Stomach (tissue), 19 donors: ENCODE measurements at places on chromosomes 1 and 21.

DNA sequence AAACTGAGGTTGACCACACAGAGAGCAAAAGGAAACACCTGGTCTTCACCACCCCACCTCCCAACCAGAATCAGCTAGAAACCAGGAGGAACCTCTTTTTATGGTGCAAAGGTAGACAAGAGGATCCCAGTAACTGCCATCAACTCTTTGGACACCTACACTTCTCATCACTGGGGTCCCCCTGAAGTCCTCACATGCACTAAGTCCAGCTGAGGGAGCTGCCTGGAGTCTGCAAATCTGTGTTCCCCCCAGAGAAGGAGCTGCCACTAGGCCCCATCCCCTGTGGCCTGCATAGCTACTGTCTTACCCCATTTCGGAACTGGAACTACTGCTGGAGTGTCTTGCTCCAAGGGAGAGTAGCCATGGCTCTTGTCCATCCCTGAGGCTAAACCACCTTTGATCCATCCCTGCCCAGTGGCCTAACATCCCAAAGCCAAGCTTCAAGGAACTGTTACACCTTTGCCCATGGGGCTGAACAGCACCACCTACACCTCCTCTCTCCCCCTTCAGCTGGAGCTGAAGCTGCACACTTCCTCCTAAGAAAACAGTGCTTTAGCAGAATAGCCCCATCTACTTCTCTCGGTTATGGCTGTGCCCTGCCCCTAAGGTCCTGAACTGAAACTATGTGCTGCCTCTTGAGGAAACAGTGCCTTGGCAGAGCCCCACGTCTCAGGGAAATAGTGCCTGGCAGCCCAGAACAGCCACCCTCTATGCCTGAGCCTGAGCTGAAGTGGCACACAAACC lies 85.4 kb upstream of the CD53 start:
- H3K4me3 ChIP-seq, result no peak overlapping the region
- peaks cover 20% of the 10 kb centered on the region for H3K27me3 ChIP-seq
- H3K4me1 ChIP-seq, result no peaks in the 10 kb centered on the region

GRCh38 chr21:20802631-20803260 lies 195.5 kb upstream of the NCAM2 start:
- no peak for DNase-seq
- no peak overlapping the region for H3K4me3 ChIP-seq
- no peaks in the 10 kb centered on the region for H3K27me3 ChIP-seq
- no peak overlapping the region for H3K27ac ChIP-seq
- no peaks in the 10 kb centered on the region for H3K4me1 ChIP-seq
- no peaks in the 10 kb centered on the region for H3K36me3 ChIP-seq

DNA sequence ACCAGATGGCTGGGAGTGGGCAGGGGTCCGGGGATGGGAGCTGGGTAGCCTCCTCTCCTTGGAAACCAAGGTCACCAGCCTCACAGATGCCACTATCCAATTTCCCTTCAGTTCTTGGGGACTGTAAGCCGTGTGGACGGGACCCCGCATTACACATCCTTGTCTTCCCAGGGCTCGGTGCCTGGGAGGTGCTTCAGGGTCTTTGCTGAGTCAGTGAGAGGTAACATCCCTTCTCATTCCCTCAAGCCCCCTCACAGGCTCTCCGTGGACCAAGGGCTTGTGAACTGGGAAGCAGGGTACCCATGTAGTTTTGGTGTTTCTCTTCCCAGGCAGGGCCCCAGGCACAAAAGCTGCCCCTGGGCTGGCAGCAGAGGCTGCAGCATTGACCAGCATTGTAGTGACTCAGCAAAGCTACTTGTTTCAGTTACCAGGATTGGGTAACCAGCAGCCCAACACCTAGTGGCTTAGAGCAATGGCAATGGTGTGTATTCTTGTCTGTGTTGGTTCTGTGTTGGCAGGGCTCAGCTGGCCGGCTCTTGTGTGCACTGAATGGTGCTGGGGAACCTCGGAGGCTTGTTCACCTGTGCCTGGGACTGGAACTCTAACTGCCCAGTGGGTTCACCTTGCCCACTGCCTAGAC lies 24.6 kb upstream of the PCBP3 start:
- no peak overlapping the region for H3K27ac ChIP-seq
- H3K4me1 ChIP-seq, result no peaks in the 10 kb centered on the region
- no peak for DNase-seq
- H3K27me3 ChIP-seq, result peaks cover 27% of the 10 kb centered on the region

DNA sequence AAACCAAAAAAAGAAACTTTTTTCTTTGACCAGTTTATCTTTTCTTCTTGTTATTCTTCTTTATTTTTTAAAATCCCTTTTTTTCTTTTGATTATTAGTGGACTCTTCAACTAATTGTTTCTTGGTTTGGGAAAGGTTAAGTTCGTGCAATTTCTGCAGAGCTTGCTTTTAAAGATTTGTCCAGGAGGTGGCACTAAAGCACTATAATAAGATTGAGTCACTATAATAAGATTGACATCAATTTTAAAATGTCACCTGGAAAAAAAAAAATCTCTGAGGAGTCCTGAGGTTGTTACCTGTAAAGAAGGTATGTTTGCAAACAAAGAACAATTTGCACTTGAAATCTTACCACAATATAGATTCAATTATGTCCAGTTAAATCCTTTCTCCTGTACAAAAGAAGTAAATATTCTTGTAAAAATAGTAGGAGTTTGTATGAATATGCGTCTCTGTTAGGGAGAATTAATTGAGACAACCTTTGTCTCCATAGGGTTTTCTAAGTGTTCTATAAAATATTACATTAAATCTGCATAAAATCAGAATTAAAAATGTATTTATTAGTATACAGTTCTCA lies 166.7 kb downstream of the ADGRL4 start:
- H3K4me1 ChIP-seq, result peaks cover 10% of the 10 kb centered on the region
- no peaks in the 10 kb centered on the region for H3K36me3 ChIP-seq
- no peaks in the 10 kb centered on the region for H3K27me3 ChIP-seq
- DNase-seq, result peak; percentile 71
- no peak overlapping the region for H3K27ac ChIP-seq
- no peak overlapping the region for H3K4me3 ChIP-seq

- peaks cover 10% of the 10 kb centered on the region for H3K27me3 ChIP-seq
- no peaks in the 10 kb centered on the region for H3K36me3 ChIP-seq
Observed at GRCh38 chr1:99265124-99265523, 832 bp downstream of the PLPPR4 start.

GRCh38 chr1:7643530-7643929 lies 127.6 kb upstream of the VAMP3 start:
- no peak overlapping the region for H3K4me3 ChIP-seq
- no peak for DNase-seq
- no peak overlapping the region for H3K27ac ChIP-seq
- H3K36me3 ChIP-seq, result no peaks in the 10 kb centered on the region
- H3K27me3 ChIP-seq, result no peaks in the 10 kb centered on the region

GRCh38 chr1:94979656-94980581 lies 53.0 kb upstream of the CNN3 start:
- no peak for DNase-seq
- H3K36me3 ChIP-seq, result no peaks in the 10 kb centered on the region
- peak overlapping the region; percentile 31 for H3K27ac ChIP-seq
- H3K27me3 ChIP-seq, result no peaks in the 10 kb centered on the region
- no peak overlapping the region for H3K4me3 ChIP-seq

DNA sequence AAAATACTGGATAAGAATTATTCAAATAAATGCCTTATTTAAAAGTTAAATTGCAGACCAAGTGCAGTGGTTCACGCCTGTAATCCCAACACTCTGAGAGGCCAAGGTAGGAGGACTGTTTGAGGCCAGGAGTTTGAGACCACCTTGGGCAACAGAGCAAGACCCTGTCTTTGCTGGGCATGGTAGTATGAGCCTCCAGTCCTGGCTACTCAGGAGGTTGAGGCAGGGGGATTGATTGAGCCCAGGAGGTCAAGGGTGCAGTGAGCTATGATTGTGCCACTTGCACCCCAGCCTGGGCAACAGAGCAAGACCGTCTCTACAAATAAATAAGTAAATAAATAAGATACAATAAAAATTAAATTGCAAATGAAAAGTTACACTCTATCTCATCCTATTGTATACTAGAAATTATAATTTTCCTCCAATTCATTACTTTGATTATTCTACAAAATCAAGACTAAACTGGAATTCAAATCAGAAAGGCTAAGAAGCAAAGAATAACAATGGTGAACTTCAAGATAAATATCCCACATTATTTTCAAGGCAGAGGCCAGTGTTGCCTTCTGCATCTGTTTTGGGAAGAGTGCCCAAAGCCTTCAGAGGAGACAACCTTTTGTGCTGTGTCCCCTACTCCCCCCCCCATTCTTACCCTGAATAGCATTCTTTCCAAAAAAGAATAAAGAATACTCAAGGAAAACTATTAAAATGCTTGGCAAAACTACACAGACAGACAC lies 73.3 kb upstream of the IRF2BP2 start:
- no peaks in the 10 kb centered on the region for H3K27me3 ChIP-seq
- peaks cover 14% of the 10 kb centered on the region for H3K4me1 ChIP-seq
- no peak overlapping the region for H3K4me3 ChIP-seq
- no peak for DNase-seq
- no peak overlapping the region for H3K27ac ChIP-seq

GRCh38 chr1:48055876-48056764 lies 58.9 kb upstream of the TRABD2B start:
- H3K4me1 ChIP-seq, result no peaks in the 10 kb centered on the region
- peaks cover 18% of the 10 kb centered on the region for H3K27me3 ChIP-seq
- H3K36me3 ChIP-seq, result no peaks in the 10 kb centered on the region
- DNase-seq, result no peak
- H3K27ac ChIP-seq, result no peak overlapping the region
- H3K4me3 ChIP-seq, result no peak overlapping the region

- DNase-seq, result peak; percentile 29
- no peaks in the 10 kb centered on the region for H3K27me3 ChIP-seq
- peak overlapping the region; percentile 14 for H3K27ac ChIP-seq
- H3K4me3 ChIP-seq, result no peak overlapping the region
- peaks cover 10% of the 10 kb centered on the region for H3K4me1 ChIP-seq
Observed at GRCh38 chr1:226778657-226779058, 39.6 kb upstream of the ITPKB start.

DNA sequence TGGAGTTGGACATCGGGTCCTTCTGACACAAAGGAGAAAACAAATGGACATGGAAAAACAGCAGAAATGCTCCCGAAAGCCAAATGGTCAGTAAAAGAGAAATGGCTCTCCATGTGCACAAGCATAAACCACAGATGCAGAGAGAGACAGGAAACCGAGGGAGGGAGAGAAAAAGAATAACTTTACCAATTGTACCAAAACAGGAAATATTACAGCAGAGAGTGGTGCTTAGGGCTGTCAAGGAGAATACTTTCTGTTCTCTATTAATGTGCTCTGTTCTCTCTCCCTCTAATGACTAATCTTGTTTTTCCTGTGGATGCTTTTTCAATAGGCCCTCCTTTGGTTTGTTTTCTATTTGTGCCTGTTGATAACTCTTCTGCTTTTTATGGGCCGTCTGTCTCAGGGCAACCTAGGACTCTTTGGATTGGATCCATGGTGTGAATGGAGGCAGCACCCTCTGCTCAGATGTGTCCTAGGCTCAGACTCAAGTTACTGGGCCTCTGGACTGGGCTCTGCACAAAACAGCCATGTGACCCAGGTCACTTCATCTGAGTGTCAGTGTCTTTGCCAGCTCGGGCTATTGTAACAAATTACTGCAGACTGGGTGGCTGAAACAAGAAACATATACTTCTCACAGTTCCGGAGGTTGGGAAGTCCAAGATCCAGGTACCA lies 663.0 kb downstream of the NPHP4 start:
- DNase-seq, result no peak
- no peak overlapping the region for H3K4me3 ChIP-seq
- H3K4me1 ChIP-seq, result no peaks in the 10 kb centered on the region
- H3K27me3 ChIP-seq, result peaks cover 23% of the 10 kb centered on the region

DNA sequence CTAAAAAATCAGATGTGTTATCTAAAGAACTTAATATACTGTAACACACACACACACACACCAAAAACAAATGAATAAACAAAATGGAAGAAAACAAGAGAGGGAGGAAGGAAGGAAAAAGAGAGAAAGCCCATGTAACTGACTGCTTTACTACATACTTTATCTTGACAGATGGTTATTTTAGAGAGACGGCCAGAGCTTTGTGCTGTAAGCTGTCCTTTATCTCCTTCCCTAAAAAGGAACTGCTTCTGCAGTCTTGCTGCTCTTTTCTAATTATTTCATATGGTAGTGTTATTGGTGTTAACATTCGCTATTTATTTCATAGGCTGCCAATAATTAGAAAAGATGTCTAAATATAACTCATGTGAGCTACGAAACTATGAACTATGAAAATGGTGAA lies 1384.6 kb downstream of the MRPL39 start:
- no peaks in the 10 kb centered on the region for H3K27me3 ChIP-seq
- H3K4me3 ChIP-seq, result no peak overlapping the region
- no peaks in the 10 kb centered on the region for H3K36me3 ChIP-seq
- no peak overlapping the region for H3K27ac ChIP-seq
- H3K4me1 ChIP-seq, result no peaks in the 10 kb centered on the region
- DNase-seq, result no peak

DNA sequence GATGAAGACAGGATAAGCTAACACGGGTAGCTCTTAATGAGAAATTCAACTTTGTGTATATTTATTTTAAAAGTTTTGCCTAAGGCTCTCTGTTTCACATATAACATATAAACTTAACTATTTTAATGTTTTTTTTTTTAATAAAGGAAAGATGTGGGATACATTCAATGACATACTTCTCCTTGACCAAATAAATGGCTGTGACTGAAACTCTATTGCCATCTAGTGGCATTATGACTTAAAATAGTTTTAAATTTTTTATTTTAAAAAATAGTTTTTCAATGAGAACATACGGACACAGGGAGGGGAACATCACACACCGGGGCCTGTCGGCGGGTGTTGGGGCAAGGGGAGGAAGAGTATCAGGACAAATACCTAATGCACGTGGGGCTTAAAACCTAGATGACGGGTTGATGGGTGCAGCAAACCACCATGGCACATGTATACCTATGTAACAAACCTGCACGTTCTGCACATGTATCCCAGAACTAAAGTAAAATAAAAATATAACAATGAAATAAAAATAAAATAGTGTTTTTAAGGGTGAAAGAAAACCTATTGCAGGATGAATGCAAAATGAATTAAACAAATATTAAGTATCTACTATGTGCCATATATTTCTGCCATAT lies 83.4 kb downstream of the LYST start:
- no peaks in the 10 kb centered on the region for H3K4me1 ChIP-seq
- no peak overlapping the region for H3K27ac ChIP-seq
- H3K27me3 ChIP-seq, result no peaks in the 10 kb centered on the region
